ENCODE measurements at places on chromosomes 2 and 18.

- no peak for DNase-seq
These were observed 59.4 kb downstream of the CERS6 start for GRCh38 chr2:168515502-168515901.

GRCh38 chr2:16861530-16861929 lies 195.9 kb upstream of the CYRIA start:
- no peak for DNase-seq

DNA sequence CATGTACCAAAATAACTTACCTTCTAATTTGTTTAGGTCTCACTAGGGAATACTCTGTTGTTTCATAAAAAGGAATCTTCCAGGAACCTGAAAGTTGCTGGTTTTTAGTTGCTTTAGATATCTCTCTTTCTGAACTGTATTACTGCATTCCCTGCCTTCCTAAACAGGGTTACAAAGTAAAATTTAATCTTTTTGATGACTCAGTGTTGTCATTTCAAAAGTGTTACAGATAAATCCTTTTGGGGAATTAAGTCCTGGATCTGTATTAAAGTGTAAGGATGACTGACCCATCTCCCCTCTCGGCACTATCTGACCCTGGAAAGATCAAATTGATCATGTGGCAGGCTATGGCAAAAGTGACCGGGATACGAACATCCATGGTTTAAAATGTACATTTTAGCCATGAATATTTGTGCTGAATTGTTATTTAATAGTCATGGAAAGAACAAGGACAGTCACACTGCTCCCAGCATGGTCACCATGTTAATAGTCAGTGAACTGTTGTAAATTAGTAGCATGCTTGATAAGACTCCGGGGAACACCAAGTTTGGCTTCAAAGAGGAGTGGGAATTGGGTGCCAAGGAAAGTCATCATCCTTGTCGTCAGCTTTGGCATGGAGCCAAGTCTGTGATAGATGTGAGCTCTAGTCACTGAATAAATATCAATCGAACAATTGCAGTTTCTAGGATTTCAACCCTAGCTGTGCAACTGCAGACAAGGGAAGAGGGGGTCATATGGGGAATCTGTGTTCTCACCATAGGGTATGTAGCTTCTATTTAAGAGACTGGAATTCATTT lies 4.2 kb downstream of the PLEKHA3 start:
- DNase-seq, result no peak

GRCh38 chr18:48236822-48237221 lies 172.4 kb downstream of the ZBTB7C start:
- DNase-seq, result no peak

DNA sequence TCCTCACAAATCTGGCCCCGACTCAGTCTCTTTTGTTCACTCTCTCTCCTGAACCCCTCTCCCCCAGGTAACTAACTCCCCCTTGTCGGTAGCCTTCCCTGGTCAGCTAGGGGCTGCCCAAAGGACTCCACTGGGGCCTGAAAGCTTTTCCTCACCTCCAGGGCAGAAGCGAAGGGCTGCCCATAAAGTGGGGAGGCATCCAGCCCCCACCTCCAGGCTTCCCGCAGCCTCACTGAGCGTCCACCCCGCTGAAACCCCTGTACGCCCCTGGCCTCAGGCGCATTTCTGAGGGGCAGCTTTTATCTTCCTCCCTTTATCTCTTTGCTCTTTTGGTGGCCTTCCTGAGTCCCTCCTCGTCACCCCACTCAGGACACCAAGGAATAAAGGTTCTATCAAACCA lies 249.3 kb downstream of the CYP26B1 start:
- DNase-seq, result no peak

GRCh38 chr2:60957643-60958042 lies 59.9 kb upstream of the PEX13 start:
- DNase-seq, result no peak

DNA sequence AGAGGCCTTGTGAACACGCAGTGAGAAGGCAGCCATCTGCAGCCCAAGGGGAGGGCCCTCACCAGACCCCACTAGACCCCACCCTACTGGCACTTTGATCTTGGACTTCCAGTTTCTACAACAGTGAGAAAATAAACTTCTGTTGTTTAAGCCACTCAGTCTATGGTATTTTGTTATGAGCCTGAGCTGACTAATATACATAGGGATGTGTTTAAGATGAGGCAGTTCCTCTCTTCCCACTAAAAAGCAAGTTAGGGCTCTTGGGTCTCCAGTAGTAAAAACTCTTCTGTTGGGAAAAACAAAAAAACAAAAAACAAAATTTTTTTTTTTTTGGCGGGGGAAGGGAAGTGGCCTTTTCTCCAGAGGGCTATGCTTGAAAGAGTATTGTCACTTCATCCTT lies 233.2 kb upstream of the SMAD7 start:
- DNase-seq, result no peak

DNA sequence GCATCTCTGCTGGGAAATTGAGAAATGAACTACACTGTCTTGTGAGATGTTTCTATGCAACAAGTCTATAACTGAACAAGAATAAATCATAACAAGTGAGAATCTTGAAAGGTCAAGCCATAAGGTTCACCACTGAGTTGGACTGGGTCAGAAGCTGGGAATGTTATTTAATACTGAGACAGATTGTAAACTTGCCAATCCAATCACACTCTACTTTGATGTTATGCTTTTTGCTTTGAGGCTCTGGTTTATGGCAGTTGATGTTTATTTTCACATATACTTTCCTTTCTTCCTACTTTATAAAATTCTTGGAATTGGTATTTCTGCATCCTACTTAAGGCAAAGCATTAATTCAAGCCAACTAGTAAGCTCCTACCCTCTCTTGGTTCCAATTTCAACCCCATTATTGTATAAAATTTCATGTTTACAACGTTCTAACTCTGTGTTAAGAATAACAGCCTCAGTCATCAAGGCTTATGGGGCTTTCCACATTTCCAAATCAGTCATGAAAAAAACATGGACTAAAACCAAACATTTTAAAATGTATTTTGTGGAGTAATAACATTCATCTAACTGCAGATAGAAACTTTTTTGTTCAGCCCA lies 533.4 kb downstream of the NYAP2 start:
- DNase-seq, result no peak

DNA sequence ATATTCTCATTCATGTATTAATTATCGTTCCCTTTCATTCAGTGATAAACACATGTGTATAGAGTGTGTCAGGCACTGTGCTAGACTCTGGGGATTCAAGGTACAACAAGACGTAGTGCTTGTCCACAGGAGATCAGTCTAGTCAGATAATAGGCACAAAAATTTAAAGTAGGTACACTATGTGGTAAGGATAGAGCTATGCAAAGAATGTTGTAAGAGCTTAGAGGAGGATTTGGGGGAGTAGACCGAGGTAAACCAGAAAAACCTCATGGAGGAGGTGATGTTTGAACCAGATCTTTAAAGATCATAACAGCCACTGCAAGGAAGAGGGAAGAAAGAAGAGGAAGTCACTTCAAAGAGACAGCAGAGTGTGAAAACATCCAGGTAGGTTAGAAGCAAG lies 256.9 kb upstream of the DDX18 start:
- no peak for DNase-seq

- DNase-seq, result no peak
These were observed 73.1 kb downstream of the TMEM185B start for GRCh38 chr2:120150040-120150482.

GRCh38 chr2:231970461-231970860 lies 8.9 kb downstream of the DIS3L2 start:
- no peak for DNase-seq

DNA sequence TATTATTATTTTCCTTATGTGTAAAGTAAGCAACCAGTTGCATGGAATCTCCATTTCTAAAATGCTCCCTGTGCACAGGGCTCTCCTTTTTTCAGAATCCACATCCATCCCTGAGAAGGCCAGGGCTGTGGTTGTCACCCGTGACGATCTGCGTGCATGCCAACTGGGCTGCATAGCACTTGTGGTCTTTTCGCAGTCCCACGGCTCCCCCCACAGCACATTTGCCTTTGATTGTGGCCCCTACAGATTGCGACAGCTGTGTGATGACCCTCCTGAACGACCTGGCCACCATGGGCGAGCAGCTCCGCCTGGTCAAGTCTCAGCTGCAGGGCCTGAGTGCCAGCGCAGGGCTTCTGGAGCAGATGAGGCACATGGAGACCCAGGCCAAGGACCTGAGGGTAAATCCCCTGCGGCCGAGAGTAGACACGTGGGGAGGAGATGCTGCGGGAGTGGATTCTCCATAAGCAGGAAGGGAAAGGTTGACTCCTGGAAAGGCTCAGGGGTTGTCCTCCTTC lies 119.8 kb upstream of the TTC39C start:
- no peak for DNase-seq

DNA sequence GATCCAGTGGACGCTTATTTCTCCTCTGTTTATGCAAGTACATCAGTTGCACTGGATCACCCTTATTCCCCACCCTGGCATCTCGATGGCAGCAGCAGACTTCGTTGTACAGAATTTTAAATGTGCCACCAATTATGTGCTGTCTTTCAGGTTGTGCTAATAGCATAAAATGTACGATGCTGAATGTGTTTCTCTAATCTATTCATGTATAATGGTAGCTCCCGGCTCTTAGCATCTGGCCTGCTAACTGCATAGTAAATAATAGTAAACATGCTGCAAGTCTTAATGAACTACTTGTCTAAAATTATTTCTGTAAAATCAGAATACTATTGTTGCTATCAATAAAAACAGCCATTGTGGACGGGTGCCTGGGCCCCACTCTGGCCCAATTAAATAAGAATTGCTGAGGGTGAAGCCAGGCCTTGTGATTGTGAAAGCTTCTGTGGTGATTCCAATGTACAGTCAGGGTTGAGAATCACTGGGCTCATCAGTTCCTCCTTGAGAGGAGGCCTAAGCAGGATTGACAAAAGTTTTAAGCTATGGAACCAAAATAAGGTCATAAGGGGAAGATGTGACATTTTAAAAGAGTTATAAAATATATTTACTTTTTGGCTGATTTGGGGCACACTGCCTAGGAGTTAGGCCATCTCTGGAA lies 14.4 kb upstream of the MYO3B start:
- no peak for DNase-seq

DNA sequence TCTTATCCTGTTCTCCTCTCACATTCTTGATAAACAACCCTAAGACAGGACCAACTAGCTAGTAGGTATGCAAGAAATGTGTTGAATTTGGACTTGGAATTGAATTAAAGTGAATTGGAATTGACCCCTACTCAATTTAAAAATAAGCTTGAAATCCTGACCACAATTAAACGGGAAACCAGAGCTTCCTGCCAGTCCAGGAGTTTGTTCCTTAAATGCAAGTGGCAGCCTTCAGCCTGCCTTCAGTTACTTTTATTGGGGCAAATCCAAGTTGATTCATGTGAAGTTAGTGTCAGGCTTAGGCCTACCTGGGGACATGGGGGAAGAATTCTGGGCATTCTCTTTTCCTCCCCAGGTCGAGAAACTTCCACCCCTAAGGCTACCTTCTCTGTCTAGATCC lies 457.6 kb downstream of the BCL11A start:
- DNase-seq, result no peak

GRCh38 chr2:72145289-72145657 lies 2.4 kb downstream of the CYP26B1 start:
- DNase-seq, result no peak

GRCh38 chr2:181444654-181445053 lies 12.5 kb upstream of the ITGA4 start:
- DNase-seq, result no peak

DNA sequence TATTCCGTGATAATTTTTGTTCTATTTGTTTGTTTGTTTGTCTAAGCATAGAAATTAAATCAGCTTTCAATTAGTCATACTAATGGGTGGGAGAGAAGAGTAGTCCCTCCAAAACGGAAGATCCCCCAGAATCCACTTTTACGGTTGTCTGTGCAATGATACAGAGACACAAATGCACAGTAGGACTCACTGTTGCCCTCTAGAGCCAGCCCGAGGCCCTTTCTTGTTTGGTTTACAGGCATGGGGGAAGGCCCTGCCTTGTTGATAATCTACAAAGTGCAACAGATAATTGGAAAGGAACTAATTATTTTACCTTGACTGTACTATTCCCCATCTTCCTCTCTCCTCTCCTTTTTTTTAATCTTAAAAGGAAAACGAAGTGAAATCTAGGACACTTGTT lies 121.1 kb downstream of the ACOXL start:
- DNase-seq, result no peak

DNA sequence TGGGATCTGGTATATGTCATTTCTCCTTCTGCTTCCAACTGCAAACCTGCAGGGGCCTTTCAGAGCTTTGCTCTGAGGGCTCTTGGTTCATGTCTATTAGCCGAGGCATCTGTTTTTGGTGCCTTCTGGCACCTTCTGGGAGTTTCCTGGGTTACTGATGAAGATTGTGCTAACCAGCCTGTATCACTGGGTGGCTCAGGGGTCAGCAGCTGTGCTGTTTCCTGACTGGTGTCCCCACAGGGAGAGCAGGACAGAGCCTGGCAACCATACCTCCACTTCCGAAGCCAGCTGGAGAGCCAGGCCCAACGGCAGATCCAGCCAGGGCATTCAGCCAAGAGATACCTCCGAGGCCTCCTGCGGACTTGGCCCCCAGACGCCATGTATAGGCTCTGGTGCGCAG lies 17.5 kb downstream of the KIAA2012 start:
- no peak for DNase-seq

- no peak for DNase-seq
These were observed 81.2 kb downstream of the TSN start for GRCh38 chr2:121836611-121837010.

DNA sequence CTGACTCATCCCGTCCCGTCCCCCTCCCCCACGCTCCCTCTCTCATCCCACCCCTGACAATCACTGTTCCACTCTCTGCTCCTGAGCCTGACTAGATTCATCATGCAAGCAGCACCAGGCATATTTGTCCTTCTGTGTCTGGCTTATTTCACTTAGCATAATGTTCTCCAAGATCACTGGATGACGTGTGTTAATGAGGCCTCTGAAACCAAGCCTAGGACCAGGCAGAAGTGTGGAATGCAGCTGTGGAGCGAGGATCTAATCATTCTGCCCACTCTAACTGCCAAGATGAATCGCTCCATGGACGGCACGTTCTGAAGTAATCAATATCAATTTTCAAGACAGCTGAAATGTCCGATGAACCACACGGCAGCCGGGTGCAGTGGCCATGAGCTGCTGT lies 122.4 kb upstream of the ZNF236 start:
- DNase-seq, result no peak

GRCh38 chr18:48864876-48865275 lies 85.9 kb downstream of the SMAD7 start:
- no peak for DNase-seq

DNA sequence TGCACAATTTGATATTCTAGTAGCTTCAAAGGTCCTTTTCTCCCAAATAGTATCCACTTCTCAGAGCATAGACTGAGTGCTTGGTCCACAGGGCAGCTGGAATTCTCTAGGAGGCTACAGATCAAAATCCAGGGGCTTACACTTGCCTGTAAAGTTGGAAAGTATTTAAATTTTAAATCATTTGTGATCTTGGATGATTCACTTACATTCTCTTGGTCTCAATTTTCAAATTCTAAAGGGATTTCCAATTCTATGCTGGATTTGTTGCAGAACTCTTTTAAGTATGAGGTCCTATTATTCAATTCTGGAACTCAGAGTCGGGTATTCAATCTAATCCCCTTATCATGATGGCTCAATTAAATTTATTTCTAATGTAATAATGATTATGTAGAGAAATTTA lies 492.3 kb downstream of the NYAP2 start:
- no peak for DNase-seq

GRCh38 chr2:67322353-67323001 lies 74.7 kb upstream of the ETAA1 start:
- DNase-seq, result no peak
